Activated T-cell treated with anti-CD3 and anti-CD28 coated beads for 1 hour (primary cell): ENCODE measurements at places on chromosomes 2 and 18.

- DNase-seq, result no peak
These were observed 75.8 kb upstream of the TCF7L1 start for GRCh38 chr2:85057226-85057962.

DNA sequence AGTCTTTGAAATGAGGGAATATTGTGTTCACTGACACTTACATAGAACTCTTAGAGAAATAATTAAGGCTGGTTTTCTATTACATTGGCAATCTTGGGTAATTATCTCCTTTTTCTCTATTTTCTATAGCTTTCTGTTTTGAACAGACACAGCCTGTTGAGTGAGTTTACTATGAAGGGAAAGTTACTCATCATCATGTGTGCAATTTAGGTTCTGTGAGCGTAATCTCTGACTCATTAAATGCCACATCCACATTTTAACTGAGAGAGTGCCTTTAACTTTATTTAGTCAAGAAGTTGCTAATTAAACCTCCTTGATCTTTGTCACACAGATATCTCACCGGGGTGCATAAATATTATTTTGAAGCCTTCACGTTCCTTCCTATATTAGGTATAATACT lies 174.0 kb upstream of the SLC8A1 start:
- DNase-seq, result no peak

DNA sequence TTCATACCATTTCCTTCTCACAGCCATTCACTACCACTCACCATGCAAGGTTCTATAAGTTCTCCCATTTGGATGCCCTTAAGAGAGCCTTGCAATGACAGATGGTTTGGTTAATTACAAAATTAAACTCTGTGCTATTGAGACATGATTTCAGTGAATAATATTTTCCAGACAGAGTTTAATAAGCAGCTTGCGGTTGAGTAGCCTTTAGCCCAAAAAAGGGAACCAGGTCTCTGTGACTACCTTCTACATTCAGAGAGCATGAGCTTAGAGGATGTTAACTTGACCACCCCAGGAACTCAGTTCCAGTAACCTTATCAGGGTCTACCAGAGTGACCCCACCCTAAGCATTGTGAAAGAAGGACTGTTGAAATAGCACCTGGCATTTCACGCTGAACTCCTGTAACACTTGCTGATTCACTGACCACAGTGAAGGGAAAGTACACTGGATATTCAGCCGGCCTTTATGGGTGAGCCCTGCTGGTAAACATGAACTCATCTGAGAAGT lies 1173.1 kb upstream of the ZEB2 start:
- DNase-seq, result no peak

- DNase-seq, result no peak
These were observed 177.8 kb downstream of the EIPR1 start for GRCh38 chr2:3199627-3200345.

GRCh38 chr2:49770919-49771318 lies 616.6 kb upstream of the FSHR start:
- DNase-seq, result no peak

DNA sequence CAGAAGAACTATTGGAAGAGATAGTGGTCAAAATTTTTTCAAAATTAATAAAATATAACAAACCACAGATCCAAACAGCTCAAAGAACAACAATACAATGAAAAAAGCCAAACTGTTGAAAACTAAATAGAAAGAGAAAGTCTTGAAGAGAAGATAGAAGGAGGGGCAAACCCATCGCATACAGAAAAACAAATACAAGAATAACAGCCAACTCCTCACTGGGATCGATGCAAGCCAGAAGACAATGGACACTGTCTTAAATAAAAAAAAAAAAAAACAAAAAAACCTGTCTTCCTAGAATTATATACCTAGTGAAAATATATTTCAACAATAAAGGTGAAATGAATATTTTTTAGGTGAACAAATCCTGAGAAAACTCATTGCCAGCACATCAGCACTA lies 34.1 kb upstream of the ARHGAP25 start:
- DNase-seq, result no peak

GRCh38 chr2:55408098-55408882 lies 11.4 kb downstream of the CCDC88A start:
- no peak for DNase-seq

GRCh38 chr2:32652555-32653209 lies 24.8 kb downstream of the TTC27 start:
- no peak for DNase-seq

DNA sequence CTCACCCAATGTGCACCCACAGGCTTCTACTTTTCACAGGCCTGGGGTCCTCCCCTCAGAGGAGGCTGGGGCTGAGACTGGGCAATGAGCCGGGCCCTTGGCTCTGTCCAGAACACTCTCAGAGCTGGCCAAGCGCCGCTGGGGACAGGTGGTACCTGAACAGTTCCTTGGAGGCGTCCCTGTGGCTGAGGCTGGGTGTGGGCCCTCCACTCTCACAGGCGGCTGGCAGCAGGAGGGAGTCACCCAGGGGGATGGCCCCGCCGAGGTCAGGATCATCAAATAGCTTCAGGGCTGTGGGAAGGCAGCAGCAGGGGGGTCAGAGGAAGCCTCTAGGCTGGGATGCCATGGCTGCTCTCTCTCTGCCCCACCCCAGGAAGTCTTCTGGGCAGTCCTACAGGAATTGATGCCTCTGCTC lies 27.1 kb downstream of the HS1BP3 start:
- DNase-seq, result no peak

DNA sequence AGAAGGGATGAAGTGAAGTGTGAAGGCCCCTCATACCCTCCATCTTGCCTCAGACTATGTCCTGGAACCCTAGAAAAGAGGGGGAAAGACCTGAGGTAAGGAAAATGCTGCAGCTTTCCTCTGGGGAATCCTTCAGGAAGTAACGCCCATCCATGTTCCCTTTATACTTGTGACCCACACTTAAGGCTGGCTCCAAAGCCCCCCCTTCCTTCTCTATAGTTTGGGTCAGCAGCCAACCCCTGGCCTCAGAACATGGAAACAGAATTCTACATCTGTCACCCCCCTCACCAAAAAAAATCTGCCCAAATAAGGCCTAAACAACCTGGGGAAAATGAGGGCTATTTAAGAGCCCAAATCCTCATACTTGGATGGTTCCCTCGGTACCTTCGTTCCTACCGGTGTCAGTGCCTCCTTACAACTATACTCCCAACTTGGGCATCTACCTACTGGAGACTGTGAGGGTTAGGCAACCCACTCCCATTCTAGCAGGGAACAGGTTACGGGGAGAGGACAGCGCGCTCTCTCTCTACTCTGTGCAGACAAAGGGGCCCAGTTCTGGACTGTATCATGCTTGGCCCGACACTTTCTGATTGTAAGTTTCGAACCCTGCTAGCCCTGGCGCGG lies 689 bp downstream of the OST4 start:
- no peak for DNase-seq

DNA sequence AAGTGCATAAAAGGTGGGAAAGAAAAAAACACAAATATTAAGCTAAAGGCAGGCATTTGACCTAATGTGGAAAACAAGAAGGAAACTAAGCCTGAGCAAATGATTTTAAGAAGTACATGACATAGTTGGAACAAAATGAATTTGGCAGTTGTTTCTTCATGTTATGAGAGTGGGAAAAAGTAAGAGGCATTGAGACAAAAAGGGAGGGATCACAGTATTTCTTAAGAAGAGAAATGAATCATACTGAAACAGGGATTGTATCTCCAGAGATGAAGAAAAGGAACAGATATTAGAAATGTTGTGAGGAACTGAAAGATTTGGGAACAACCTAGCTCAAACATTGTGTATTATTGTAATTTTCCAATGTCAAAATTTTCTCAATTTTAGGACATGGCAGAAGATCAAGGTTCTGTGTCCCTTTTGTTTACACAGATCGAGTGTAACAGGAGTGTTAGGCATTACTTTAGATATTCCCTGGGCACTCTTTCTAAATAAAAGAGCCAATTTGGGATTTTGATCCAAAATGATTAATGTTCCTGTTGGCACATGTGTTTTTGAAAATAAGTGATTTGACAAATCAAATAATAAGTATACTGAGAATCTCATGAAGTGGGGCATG lies 98.6 kb downstream of the CALCRL start:
- DNase-seq, result no peak

DNA sequence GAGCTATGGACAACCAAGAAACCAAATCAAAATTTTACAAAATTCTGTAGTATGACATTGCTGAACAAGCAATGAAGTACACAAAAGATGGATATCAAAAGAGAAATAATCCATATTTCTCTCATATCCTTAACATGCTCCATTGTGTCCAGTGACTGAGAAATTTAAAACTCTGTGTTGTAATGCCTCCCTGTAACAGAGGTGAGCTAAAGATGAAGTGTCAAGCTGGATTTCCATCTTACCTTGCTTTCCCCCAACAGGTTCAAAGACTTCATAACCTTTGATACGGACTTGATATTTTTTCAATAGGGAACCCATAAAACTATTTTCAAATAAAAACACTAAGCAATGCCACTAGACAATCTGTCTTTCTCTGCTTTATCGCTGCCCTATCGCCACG lies 95.7 kb upstream of the SERTAD2 start:
- DNase-seq, result no peak

- DNase-seq, result no peak
These were observed 83.1 kb downstream of the COL3A1 start for GRCh38 chr2:189057316-189057715.

DNA sequence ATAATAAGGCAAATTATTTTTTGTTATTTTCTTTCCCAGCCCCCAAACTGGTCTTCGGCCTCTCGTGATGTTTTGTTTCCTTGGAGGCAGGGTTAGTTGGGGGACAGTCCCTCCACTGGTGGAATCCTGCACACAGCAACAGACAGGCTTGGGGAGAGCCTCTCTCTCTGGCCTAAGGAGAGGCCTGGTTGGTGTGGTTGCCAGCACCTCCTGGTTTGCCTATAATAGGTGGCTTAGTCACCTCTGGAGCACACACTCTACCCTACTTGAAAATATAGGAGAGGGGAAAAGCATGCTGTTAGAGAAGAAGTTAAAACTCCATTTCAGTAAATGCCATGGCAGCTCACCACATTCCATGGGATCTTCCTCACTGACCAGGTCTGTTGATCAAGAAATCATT lies 417.2 kb upstream of the MEIS1 start:
- no peak for DNase-seq

DNA sequence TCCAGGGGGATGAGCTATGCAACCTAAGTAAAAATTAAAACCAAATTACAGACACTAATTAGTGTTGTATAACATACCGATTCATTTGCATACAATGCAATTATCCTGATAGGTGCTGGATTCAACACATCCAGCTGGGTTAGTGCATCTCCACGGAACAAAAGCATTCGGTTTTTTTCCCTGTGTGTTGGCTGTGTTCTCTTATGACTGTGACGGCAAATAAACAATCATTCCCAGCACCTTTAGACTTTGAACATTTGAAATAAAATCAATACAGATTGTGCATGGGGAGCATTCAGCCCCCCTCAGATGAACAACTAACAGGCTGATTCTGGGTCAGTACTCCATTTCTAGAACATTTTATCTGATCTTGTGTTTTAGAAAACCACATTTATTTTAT lies 22.7 kb downstream of the FAM124B start:
- no peak for DNase-seq

- no peak for DNase-seq
These were observed 16.8 kb upstream of the KCNJ3 start for GRCh38 chr2:154681741-154682140.

DNA sequence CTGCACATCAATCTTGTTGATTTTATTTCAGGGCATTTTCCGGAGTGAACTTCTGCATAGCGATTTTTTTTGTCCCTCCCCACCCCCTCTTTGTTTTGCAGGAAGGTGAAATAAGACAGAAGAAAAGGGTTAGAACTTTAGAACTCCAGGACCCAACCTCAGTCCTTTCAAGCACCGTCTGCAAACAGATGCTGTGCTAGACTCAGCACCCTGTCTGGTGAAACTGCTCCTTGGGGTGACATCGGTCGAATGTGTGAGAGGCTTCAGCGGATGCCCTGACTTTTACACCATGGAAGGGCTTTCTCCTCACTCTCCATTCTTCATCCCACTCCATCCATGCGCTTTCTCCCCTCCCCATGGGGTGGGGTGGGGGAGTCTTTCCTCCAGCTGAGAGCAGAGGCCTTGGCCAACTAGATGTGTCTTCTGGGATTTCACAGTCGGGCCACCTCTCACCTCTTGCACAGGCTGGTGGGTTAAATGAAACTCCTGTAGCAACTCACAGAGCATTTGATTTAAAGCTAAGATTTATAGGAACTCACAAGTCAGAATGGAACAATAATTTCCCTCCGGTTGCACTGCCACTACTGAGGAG lies 43.3 kb upstream of the EDAR start:
- DNase-seq, result peak; percentile 28

DNA sequence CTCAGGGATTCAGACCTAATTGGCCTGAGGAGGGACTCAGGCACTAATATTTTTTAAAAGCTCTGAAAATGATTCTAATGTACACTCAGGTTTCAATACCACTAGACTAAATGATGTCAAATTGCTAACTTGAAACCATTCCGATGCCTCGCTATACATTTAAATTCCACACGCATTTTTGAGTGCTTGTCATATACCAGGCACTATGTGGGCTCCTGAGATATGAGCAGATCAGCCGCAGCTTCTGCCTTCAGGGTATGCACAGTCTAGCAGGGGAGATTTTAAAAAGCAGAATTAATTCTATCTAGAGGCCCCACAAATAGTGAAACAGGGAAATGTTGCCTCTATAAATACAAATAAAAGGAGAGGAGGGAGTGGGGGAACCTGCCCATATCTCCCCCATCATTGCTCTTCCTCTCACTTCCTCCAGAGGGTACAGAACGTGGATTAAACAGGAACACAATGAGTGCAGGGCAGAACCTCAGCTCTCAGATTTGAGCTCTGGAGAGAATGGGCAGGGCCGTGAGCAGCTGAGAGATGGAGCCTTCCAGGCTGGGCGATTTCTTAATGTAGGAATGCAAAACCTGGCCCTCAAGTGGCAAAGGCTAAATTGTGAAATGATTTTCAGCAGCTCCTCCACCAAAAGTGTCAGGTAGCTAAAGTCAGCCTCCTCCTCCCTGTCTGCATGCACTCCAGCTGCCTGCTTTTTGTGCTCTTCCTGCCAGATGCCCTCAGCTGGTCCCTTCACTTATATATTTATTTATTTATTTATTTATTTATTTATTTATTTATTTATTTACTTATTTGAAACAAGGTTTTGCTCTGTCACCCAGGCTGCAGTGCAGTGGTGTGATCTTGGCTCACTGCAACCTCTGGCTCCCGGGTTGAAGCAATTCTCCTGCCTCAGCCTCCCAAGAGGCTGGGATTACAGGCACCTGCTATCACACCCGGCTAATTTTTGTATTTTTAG lies 24.6 kb upstream of the LBH start:
- DNase-seq, result no peak

GRCh38 chr2:151024696-151025251 lies 236.9 kb downstream of the RBM43 start:
- DNase-seq, result no peak

DNA sequence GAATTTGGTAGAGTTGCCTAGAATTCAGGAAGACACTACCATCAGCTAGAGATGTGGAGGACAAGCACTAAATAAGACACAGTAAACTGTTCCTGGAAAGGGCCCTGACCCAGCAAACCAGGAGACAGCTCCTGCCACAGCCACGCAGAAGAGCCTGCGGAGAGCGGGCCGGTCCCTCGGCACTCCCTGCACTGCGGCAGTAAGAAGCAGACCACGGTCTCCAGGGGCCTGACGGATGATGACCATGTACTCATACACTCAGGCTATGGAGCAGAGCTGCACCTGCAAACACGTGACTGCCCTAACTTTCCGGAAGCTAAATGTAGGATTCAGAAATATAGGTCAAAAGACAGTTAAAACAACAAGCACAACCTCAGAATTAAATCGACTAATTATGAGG lies 72.9 kb downstream of the ZNF516 start:
- DNase-seq, result no peak
